ENCODE measurements at places on chromosomes 16 and 17. TPM values are rescaled to one million over a fixed set of nuclear protein-coding genes. Genes with fewer than 3 reads are reported as not detected.

APOBR gene
- total RNA-seq, result not detected

PIMREG gene
- total RNA-seq, result 24.3 TPM

ZG16 gene
- not detected for total RNA-seq

CCL2 gene
- total RNA-seq, result 135 TPM

CHMP1A gene
- 101 TPM for total RNA-seq

TP53TG3F gene
- total RNA-seq, result not detected

MGAT5B gene
- 0.53 TPM for total RNA-seq

All from pulmonary artery endothelial cell (primary cell).